ENCODE measurements at places on chromosomes 2 and 18. TPM values are rescaled to one million over a fixed set of nuclear protein-coding genes. Genes with fewer than 3 reads are reported as not detected.

Gene FER1L5
- total RNA-seq: 7.1 TPM

GRCh38 chr18:25370391-25370790 is 18.4 kb upstream of the ZNF521 start:
- no peaks in the 10 kb centered on the region for H3K27me3 ChIP-seq
- H3K27ac ChIP-seq: no peak overlapping the region
- H3K36me3 ChIP-seq: no peaks in the 10 kb centered on the region
- DNase-seq: no peak
- H3K4me3 ChIP-seq: no peak overlapping the region
- no peaks in the 10 kb centered on the region for H3K4me1 ChIP-seq

Gene PPM1B
- 49.9 TPM for total RNA-seq

DNA sequence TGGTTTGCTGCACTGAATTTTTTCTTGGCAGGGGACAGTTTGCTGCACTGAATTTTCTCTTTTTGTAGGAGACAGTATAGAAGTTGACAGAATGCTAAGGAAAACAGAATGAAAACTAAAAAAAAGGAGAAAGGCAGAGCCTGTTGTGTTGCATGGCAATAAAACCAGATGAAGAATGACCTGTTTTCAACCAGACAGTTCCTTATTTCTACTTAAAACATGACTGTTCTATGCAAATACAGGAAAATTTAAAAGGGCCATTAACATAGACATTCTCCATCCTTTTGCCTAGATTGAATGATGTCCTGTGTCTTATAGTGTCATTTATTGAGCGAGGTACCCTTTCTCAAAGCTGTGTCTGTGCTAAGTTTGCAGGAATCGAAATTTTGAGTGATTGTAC is 33.3 kb downstream of the ABI2 start:
- no peaks in the 10 kb centered on the region for H3K27me3 ChIP-seq
- no peak overlapping the region for H3K27ac ChIP-seq
- H3K4me1 ChIP-seq: peaks cover 5% of the 10 kb centered on the region
- no peak overlapping the region for H3K4me3 ChIP-seq

Gene TMEM37
- total RNA-seq: 14.2 TPM

Gene CYTIP
- 9.1 TPM for total RNA-seq

- DNase-seq: no peak
- no peaks in the 10 kb centered on the region for H3K27me3 ChIP-seq
- no peaks in the 10 kb centered on the region for H3K4me1 ChIP-seq
- H3K36me3 ChIP-seq: no peaks in the 10 kb centered on the region
- no peak overlapping the region for H3K4me3 ChIP-seq
Observed at GRCh38 chr2:30930716-30931115, 123.5 kb upstream of the CAPN13 start.

GRCh38 chr2:174499371-174499770 is 12.5 kb upstream of the GPR155 start:
- H3K4me3 ChIP-seq: no peak overlapping the region
- H3K27me3 ChIP-seq: no peaks in the 10 kb centered on the region
- no peaks in the 10 kb centered on the region for H3K36me3 ChIP-seq

GRCh38 chr2:100704711-100705110 is 115.2 kb upstream of the NPAS2 start:
- no peaks in the 10 kb centered on the region for H3K36me3 ChIP-seq
- no peaks in the 10 kb centered on the region for H3K27me3 ChIP-seq
- no peak overlapping the region for H3K4me3 ChIP-seq
- no peak for DNase-seq
- H3K27ac ChIP-seq: no peak overlapping the region

GRCh38 chr18:2150566-2150965 is 420.7 kb downstream of the METTL4 start:
- no peaks in the 10 kb centered on the region for H3K27me3 ChIP-seq
- no peaks in the 10 kb centered on the region for H3K36me3 ChIP-seq
- no peak overlapping the region for H3K27ac ChIP-seq
- peaks cover 4% of the 10 kb centered on the region for H3K4me1 ChIP-seq
- no peak for DNase-seq
- no peak overlapping the region for H3K4me3 ChIP-seq

DNA sequence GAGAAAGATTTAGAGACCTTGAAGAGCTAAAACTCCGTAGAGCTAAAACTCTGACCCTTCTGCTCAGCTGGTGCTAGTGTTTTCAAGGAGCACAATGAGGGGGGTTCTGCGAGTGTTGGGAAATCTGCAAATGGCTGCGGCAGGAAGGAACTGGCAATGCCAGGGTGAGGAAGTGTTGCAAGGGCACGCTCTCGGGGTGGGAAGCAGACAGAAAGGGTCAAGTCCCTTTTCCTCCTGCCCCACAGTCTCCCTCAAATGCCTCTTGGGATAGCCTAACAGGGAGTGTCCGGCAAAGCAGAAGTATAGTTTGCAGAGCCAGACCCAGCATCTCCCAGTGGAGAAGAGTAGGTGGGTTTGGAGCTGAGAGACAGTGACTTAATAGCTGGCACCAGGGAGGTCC is 60.5 kb downstream of the NCAPH start:
- no peak for DNase-seq
- H3K4me3 ChIP-seq: no peak overlapping the region
- H3K36me3 ChIP-seq: no peaks in the 10 kb centered on the region
- no peaks in the 10 kb centered on the region for H3K4me1 ChIP-seq
- H3K27ac ChIP-seq: no peak overlapping the region
- H3K27me3 ChIP-seq: no peaks in the 10 kb centered on the region

DNA sequence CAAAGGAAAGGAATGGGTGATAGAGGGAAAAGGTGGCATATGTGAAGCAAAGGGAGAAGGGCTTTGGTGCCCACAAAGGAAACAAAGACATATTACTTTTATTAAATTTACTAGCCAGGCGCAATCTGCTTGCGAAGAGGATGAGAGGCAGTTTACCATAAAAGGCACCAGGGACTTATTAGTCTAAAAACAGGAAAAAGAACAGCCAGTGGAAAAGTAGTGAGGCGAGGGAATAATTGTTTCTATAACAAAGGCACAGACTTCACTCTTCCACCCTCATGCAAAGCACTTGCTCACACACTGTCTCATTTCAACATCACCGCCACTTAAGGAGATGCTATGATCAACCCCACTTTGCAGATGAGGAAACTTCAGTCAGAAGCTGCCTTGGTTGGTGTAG is 210.5 kb downstream of the ALPK2 start:
- DNase-seq: no peak
- no peaks in the 10 kb centered on the region for H3K27me3 ChIP-seq
- peaks cover 7% of the 10 kb centered on the region for H3K4me1 ChIP-seq

- no peaks in the 10 kb centered on the region for H3K27me3 ChIP-seq
- DNase-seq: no peak
- H3K4me3 ChIP-seq: no peak overlapping the region
- no peaks in the 10 kb centered on the region for H3K4me1 ChIP-seq
- H3K36me3 ChIP-seq: no peaks in the 10 kb centered on the region
Observed at GRCh38 chr2:67234440-67234839, 162.7 kb upstream of the ETAA1 start.

GRCh38 chr18:36843784-36844183 is 14.9 kb downstream of the KIAA1328 start:
- H3K27me3 ChIP-seq: no peaks in the 10 kb centered on the region
- no peaks in the 10 kb centered on the region for H3K4me1 ChIP-seq
- no peak overlapping the region for H3K4me3 ChIP-seq
- no peaks in the 10 kb centered on the region for H3K36me3 ChIP-seq
- no peak overlapping the region for H3K27ac ChIP-seq

DNA sequence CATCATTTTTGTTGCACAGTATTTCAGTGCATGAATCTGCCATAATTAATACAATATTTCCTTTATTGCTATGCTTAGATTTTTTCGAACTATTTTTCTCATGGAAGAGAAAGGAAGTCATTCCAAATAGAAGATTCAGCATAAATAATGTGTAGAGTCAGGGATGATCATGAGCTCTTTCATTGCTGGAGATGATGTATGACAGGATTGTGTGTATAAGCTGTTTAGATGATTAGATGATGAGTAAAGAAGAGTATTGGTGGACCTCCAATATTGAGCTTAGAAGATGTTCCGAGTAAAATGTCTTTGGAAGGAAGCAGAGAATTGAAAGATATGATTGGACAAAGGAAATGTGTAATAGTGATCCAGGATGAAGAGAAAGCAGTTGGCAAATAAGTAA is 364.5 kb downstream of the PARD3B start:
- H3K27me3 ChIP-seq: no peaks in the 10 kb centered on the region
- no peak overlapping the region for H3K4me3 ChIP-seq
- no peaks in the 10 kb centered on the region for H3K4me1 ChIP-seq

Gene XDH
- total RNA-seq: 0.43 TPM

DNA sequence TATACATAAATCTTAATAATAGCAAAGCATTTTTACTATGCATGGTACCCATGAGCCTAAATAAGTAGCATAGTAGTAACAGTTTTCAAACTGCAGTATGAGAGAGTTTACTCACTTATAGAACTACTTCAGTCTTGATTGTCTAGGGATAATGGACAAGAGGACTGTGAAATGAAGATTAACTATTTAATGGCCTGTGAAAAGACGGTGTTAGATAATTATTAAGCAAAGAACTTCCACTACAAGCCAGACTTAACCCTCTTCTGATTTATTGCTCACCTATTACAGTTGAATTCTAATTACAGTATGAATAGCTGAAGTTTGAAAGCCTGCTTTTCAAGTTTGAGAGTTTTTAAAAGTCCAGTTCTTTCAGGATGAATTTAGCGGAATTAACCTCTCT is 18.9 kb downstream of the PIK3C3 start:
- no peak overlapping the region for H3K4me3 ChIP-seq
- no peaks in the 10 kb centered on the region for H3K27me3 ChIP-seq
- H3K4me1 ChIP-seq: no peaks in the 10 kb centered on the region
- no peak for DNase-seq
- no peak overlapping the region for H3K27ac ChIP-seq
- H3K36me3 ChIP-seq: no peaks in the 10 kb centered on the region

DNA sequence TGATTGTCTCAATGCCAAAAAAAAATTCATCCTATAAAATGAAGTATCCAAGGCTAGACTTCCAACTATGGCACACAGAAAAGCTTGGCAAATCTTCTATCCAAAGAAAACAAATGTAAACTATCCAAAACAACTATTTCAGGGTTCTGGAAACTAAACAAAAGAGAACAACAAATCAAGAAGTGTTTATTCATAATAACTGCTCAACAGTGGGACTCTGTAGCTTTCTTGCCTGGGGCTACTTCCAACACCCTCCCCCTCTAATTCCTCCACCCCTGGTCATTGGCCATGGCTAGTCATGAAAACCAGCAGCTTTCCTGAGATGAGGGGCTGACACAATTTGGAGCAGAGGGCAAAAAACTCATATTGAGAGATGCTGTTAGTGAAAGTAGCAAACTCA is 107.0 kb downstream of the EXOC6B start:
- H3K27ac ChIP-seq: no peak overlapping the region
- H3K27me3 ChIP-seq: no peaks in the 10 kb centered on the region
- no peak for DNase-seq
- H3K36me3 ChIP-seq: no peaks in the 10 kb centered on the region
- H3K4me3 ChIP-seq: no peak overlapping the region
- no peaks in the 10 kb centered on the region for H3K4me1 ChIP-seq

Gene TAF4B
- total RNA-seq: 55.9 TPM

- no peak overlapping the region for H3K27ac ChIP-seq
- H3K4me3 ChIP-seq: no peak overlapping the region
- DNase-seq: no peak
- no peaks in the 10 kb centered on the region for H3K27me3 ChIP-seq
- peaks cover 4% of the 10 kb centered on the region for H3K4me1 ChIP-seq
- H3K36me3 ChIP-seq: no peaks in the 10 kb centered on the region
Observed at GRCh38 chr2:206846981-206847834, 81.8 kb downstream of the FASTKD2 start.

DNA sequence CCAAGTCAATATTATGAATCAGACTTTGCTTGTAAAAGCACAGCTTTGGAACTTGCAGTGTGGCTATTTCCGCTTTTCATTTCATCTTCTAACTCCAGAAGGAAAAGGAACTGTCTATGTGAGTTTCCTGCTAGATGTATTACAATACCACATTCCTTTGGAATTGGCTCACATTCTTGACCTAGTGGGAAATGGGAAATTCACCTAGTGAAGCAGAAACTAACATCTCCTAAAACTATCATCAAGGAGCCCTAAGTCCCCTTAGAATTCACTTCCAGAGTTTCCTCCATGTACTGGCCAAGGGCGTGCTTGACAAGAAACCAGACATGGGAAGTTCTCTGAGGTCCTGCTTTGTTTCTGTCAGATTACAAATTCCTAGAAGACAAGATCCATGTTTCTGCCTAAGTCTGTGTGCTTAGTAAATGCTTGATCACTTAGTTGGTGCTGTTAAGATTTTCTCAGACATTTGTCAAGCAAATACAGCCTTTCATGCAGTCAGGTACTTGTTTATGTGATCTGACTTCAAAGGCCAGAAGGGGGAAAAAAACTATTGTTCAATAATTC is 275.7 kb upstream of the FN1 start:
- H3K4me1 ChIP-seq: no peaks in the 10 kb centered on the region
- H3K36me3 ChIP-seq: no peaks in the 10 kb centered on the region
- no peak for DNase-seq
- H3K4me3 ChIP-seq: no peak overlapping the region
- H3K27ac ChIP-seq: no peak overlapping the region

All from testis (tissue), 5 donors.